ENCODE measurements at places on chromosomes 12 and 14.

DNA sequence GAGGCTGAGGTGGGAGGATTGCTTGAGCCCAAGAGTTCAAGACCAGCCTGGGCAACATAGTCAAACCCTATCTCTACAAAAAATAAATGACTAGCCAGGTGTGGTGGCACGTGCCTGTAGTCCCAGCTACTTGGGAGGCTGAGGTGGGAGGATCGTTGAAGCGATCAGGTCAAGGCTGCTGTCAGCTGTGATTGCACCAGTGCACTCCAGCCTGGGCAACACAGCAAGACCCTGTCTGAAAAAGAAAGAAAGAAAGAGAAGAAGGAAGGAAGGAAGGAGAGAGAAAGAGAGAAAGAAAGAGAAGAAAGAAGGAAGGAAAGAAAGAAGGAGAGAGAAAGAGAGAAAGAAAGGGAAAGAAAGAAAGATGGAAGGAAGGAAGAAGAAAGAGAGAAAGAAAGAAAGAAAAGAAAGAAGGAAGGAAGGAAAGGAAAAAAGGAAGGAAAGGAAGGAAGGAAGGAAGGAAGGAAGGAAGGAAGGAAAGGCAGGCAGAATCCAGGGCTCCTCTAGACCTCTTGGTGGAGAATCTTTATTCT lies 71.5 kb upstream of the FBRSL1 start:
- no peak for DNase-seq

- DNase-seq, result peak; percentile 41
Measured at GRCh38 chr12:120468325-120468820, 1.2 kb downstream of the SRSF9 start.

DNA sequence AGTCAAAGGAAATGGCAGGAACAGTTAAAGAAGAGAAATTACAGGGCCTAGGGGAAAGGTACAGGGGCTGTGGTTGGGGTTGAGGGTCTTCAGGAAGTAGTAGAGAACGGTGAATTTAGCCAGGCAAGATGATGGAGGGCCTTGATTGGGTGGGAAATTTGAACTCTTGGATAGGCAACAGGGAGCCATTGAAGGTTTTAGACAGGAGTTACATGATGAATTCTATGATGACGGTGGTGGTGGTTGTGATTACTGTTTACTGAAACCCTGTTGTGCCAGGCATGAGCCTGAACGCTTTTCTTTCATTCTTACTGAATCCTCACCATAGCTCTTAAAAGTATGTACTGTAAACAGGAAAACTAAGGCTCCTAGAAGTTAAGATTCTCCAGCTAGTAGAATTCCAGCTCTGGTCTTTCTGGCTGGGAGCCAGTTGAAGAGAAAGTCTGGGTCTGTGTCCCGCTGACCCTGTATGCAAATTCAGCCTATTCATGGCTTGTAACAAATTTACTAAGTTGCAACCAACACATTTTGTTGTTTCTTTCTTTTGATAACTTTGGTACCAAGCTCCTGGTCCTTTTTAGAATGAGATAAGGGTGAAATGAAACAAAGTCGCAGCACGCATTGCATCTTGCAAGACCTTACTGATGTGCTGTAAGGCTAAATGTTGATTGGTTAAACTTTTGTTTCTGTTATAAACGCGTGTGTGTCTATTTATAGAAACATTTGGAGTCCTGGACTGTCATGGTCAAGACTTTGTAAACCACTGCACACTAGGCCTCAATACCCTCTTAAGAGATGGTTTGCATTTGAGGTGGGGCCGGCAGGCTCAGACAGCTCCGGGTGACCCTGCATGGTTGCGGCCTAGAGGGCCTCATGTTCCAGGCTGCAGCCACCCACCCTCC lies 6.0 kb downstream of the ORAI1 start:
- DNase-seq, result no peak

DNA sequence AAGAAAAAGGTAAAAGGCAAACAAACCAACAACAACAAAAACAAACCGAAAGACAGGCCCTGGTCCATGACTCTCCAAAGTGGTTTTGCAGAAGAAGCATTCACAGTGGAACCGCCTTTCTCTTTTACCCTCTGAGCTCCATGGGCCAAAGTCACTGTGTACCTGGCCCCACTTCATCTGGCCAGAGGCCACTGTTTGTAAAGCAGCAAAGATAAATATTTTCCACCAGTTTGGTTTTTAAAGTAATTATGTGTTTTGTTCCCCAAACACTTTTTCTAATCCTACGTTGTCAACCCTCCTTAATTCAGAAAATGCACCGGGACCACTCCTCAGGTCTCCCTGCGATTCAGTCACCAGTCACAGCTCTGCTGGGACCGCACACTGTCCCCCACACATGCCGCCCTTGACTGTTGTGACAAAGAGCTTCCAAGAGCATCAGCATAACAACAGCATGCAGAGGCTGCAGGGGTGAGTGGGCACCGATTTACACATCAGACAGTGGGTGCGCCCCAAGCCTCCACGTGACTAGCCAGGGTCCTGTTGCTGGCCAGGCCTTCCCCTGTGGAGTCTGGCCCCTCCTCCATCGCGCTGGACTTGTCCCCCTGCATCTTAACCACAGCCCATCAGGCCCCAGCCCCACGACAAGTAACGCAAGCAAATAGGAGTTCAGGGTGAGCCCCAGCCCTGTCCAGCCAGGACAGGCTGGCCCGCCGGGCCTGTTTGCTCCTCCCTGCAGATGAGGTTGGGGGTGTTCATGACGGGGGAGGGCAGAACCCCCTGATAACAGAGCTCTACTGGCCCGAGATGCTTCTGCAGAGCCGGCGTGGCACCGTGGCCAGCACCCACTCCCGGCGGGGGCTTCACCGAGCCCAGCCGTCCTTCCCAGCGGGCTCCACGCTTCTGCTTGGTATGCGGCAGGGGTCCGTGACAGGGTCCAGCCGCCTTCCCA lies 65.2 kb upstream of the DIO3 start:
- no peak for DNase-seq

- DNase-seq, result peak; percentile 22
Measured at GRCh38 chr14:66284346-66284745, 201.8 kb upstream of the CCDC196 start.

GRCh38 chr12:121476477-121476876 lies 76.6 kb downstream of the RNF34 start:
- no peak for DNase-seq

DNA sequence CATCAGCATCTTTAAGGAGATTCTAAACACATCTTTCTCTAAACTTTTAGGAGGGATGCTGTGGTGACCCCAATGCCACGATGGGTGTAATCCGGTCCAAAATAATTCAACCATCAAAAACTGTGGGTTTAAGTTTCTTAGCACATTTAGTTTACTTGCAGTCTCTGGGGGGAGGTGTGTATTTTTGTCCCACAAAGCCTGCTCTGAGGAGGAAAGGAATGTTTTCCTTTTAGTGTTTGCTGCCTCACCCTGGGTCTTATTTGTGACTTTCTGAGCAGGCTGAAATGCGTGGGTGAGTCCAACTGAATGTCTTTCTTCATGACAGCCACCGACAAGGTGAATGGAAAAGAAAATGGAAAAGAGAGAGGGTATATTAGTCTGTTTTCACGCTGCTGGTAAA lies 1324.7 kb downstream of the AACS start:
- no peak for DNase-seq

DNA sequence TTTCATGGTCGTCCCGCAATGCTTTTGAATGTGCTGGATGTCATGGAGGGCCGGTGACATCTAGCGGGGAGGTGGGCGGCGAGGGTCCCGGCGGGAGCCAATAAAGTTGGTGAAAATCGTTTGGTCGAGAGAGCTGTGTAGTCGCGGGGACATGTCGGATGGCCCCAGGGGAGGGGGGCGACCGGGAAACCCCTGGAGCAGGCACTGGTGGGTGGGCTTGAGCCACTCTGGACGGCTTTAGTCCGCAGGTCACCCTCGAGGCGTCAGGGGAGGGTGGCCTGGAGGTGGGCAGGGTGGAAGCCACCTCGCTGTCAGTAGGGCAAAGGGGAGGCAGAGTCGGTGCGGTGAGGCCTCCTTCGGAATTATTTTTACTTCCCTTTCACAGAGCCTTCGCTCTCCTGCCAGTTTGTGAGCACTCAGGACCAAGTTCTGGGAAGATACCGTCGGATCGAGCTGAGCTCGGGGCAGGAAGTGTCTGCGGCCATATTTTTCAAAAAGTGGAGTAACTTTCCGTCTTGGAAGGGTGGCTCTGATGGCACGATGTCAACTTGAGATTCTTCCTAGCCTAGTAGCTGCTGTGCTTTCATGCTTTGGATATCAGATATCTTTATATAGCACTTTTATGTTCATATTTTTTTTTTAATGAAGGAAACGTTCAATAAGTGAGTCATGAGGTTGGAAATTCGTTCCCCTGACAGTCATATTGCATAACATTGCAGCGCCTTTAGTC lies 28.2 kb downstream of the WBP11 start:
- no peak for DNase-seq

DNA sequence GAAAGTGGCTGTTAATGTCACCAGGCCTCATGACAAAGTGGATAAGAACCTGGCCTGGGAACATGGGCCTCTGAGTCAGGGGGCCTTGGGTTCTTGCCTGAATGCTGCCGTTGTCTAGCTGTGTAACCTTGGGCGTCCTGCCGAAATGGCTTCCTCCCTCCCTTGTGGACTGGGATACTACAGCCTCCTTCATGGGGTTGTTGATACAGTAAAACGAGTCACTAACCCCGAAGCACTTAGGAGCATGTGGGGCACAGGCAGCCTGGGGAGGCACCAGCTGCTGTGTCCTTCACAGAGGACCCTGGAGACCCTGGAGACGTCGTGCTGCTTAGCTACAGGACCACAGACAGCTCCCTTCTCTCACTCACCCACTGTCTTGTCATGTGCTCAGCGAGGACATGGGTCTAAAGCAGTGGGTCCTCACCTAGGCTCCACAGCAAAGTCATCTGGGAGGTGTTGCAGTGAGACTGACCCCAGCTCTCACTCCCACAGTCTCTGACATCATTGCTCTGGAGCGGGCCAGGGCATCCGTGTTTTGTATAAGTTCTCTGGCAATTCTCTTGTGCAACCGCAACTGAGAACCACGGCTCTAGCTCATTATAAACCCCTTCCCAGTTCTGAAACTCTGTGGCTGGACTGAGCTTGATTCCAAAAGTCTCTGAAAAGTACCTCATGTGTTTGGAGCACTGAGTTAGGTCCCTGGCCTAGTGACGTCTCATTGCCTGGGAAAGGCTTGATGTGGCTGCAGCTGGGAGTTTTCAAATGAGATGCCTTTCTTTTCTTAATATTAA lies 42.1 kb downstream of the SERPINA3 start:
- DNase-seq, result no peak

GRCh38 chr12:132597333-132598316 lies 12.8 kb downstream of the LRCOL1 start:
- no peak for DNase-seq

DNA sequence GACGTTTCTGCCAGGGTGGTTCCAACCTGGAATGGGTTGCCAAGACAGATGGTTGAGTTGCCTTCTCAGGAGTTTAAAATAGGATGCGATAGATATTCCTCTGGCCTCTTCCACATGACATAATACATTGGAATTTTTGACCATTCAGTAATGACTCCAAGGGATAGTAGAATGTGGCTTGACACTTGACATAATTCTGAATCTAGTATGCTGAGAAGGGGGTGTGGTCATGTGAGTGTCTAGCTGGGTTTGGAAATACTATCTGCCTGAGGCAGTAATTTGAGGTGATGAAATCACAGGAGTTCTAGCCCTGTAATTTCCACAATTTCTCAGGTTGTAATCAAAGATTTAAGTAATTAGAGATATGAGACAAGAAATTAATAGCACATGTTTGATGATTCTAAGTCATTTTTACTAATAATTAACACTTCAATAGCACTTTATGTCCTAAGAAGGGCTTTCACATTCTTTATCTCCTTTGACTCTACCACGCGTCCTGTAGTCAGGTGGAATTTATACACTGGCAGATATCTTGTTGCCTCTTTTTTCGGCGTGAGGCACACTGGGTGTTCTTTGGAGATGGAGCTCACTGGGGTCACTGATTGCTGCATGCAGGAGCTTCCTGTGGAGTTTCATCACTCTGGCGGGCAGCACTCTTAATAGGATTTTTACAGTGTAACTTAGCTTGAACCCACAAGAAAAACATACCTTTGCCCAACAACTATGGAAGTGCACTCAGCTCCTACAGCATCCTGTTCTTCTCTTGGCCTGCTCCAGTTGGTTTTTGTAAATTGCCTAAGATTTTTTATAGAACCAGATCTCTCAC lies 3.2 kb upstream of the AMIGO2 start:
- peak; percentile 92 for DNase-seq

DNA sequence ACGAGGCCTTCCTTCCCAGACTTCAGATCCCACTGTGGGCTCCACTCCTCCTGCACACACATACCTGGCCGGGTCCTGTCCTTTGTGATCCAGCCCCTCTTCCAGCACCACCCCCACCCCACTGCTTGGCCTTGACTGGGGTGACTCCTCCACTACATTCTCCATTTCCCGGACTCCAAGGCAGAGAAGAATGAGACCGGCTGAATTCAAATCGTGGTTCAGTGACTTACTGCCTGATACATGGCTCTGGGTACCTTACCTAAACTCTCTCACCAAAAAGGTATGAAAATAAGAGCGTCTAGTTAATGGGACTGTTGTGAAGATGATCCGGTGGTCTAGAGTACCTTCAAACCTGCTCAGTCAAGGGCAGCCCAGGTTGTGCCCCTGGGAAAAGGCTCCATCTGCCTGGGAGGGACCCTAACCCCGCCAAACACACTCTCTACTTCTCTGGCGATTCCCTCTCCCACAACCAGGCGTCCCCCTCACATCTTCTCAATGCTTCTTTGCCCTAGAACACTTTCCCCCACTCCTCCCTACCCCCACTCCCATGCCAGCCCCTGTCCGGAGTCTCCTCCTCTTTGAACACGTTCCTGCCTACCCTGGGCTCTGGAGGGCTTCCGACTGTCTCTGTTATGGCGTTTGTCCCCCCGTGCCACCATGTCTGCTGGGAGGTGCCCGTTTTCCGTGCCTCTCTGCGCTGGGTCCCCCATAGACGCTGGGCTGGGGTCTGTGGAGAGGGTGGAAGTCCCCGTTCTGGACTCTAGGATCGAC lies 1.5 kb upstream of the ZBTB42 start:
- DNase-seq, result no peak

DNA sequence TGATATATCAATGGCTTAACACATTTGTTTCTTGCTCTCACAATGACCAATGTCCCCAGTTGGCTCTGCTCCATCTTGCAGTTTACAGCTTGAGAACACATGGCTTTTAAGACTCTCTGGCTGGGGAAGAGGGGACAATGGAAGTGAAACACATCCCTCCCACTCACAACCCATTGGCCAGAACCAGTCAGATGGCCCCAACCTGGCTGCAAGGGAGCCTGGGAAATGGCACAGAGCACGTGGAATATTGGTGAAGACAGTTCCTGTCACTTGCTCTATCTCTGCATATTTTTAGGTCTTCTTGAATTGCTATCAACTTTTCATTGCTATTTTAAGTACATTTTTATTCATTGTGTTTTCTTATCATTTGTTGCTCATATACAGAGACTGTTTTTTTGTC lies 345.4 kb downstream of the MED13L start:
- DNase-seq, result no peak

- no peak for DNase-seq
Measured at GRCh38 chr12:39205969-39206368, 237.0 kb downstream of the KIF21A start.

DNA sequence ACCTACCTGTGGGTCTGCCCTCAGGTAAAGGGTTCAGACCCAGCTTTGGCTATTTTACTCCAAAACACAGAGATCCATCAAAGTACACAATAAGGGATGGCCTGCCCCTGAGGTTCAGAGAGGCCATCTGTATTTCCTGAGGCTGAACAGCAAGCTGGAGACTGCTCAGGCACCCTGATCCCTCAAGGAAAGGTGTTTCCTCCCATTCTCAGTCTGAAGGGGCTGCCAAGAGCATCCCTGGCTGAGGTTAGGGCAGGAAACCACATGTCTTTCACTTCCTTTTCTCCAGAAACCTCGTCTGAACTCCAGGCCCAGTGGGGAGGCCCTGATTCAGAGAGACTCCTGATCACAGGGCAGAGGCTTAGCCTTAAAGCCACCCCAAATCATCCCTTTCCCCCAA lies 1.5 kb downstream of the RILPL1 start:
- no peak for DNase-seq

- no peak for DNase-seq
Measured at GRCh38 chr12:57461276-57461916, 1.8 kb downstream of the GLI1 start.
